ENCODE measurements at places on chromosomes 7 and 10.

GRCh38 chr7:3236268-3236667 is 64.8 kb upstream of the SDK1 start:
- H3K4me3 ChIP-seq = no peak overlapping the region
- H3K27ac ChIP-seq = no peak overlapping the region
- DNase-seq = no peak
- H3K4me1 ChIP-seq = no peaks in the 10 kb centered on the region
- H3K36me3 ChIP-seq = no peaks in the 10 kb centered on the region

GRCh38 chr10:30185916-30186315 is 126.5 kb upstream of the JCAD start:
- H3K4me3 ChIP-seq = no peak overlapping the region
- no peaks in the 10 kb centered on the region for H3K36me3 ChIP-seq
- DNase-seq = no peak
- no peaks in the 10 kb centered on the region for H3K27me3 ChIP-seq

GRCh38 chr7:93004906-93005305 is 112.9 kb downstream of the SAMD9 start:
- no peak overlapping the region for H3K4me3 ChIP-seq
- no peaks in the 10 kb centered on the region for H3K27me3 ChIP-seq
- no peak overlapping the region for H3K27ac ChIP-seq

- no peaks in the 10 kb centered on the region for H3K36me3 ChIP-seq
- no peak overlapping the region for H3K27ac ChIP-seq
- H3K4me1 ChIP-seq = no peaks in the 10 kb centered on the region
- no peak for DNase-seq
Measured at GRCh38 chr10:31528831-31529230, 209.8 kb downstream of the ZEB1 start.

DNA sequence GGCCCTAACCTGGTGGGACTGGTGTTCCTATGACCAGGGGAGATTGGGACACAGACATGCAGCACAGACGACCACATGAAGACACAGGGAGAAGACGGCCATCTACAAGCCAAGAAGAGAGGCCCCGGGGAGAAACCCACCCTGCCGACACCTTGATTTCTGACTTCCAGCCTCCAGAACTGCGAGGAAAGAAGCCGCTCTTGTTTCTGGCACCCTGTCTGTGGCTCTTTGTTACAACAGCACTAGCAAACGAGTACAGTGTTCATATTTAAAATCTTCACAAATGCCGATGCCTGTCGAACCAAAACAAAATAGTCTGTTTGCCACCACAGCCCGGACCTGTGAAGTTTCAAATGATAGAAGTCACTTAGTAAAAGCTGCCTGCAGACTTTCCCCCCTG is 132.3 kb downstream of the ACTR3B start:
- H3K4me1 ChIP-seq = no peaks in the 10 kb centered on the region
- no peaks in the 10 kb centered on the region for H3K36me3 ChIP-seq
- H3K27me3 ChIP-seq = no peaks in the 10 kb centered on the region
- no peak overlapping the region for H3K4me3 ChIP-seq
- H3K27ac ChIP-seq = no peak overlapping the region
- no peak for DNase-seq

DNA sequence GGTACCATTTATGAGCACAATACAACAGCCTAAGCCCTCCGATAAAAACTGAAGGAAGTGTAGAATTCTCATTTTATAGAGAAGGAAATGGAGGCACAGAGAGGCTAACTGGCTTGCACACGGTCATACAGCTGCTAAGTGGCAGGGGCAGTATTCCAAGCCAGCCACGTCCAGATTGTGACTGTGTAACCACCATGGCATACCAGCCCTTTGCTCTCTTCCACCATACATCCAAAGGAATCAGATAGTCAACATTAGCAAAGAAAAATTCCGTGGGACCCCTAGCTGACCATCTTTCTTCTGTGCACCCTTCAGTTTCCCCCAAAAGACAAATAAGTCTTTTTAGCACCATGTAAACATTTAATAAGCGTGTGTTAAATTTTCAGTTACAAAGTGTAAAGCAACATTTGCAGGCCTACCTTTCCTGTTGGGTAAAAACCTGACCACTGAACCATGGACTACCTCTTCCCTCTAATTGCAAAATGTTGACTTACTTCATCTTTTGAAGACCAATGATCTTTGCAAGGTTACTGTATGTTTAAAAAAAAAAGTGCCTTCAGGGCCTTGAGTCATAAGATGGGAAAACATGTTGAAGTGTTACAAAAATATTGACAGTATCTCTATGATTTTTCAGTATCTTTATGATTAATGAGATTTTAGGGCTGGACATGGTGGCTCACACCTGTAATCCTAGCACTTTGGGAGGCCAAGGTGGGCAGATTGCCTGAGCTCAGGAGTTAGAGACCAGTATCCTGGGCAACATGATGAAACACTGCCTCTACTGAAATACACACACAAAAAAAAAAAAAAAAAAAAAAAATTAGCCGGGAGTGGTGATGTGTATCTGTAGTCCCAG is 24.3 kb upstream of the PDZD8 start:
- DNase-seq = no peak
- H3K36me3 ChIP-seq = no peaks in the 10 kb centered on the region
- H3K4me1 ChIP-seq = no peaks in the 10 kb centered on the region
- H3K4me3 ChIP-seq = no peak overlapping the region
- H3K27me3 ChIP-seq = no peaks in the 10 kb centered on the region
- no peak overlapping the region for H3K27ac ChIP-seq

GRCh38 chr7:36809510-36809909 is 85.2 kb upstream of the AOAH start:
- H3K4me1 ChIP-seq = peaks cover 4% of the 10 kb centered on the region
- no peak for DNase-seq
- no peak overlapping the region for H3K27ac ChIP-seq
- no peak overlapping the region for H3K4me3 ChIP-seq

- DNase-seq = no peak
- no peaks in the 10 kb centered on the region for H3K27me3 ChIP-seq
- peaks cover 18% of the 10 kb centered on the region for H3K4me1 ChIP-seq
- no peaks in the 10 kb centered on the region for H3K36me3 ChIP-seq
- H3K4me3 ChIP-seq = no peak overlapping the region
- H3K27ac ChIP-seq = no peak overlapping the region
Measured at GRCh38 chr10:103125323-103126267, 67.5 kb downstream of the NT5C2 start.

- H3K27me3 ChIP-seq = peaks cover 38% of the 10 kb centered on the region
- H3K27ac ChIP-seq = no peak overlapping the region
- no peaks in the 10 kb centered on the region for H3K4me1 ChIP-seq
- no peaks in the 10 kb centered on the region for H3K36me3 ChIP-seq
- DNase-seq = no peak
Measured at GRCh38 chr7:150738591-150739001, 1.4 kb downstream of the GIMAP5 start.

- no peaks in the 10 kb centered on the region for H3K27me3 ChIP-seq
- H3K36me3 ChIP-seq = no peaks in the 10 kb centered on the region
- H3K4me3 ChIP-seq = peak overlapping the region; percentile 72
- peaks cover 27% of the 10 kb centered on the region for H3K4me1 ChIP-seq
- DNase-seq = peak; percentile 33
- H3K27ac ChIP-seq = peak overlapping the region; percentile 87
Measured at GRCh38 chr7:80918399-80918798, 452 bp downstream of the SEMA3C start.

DNA sequence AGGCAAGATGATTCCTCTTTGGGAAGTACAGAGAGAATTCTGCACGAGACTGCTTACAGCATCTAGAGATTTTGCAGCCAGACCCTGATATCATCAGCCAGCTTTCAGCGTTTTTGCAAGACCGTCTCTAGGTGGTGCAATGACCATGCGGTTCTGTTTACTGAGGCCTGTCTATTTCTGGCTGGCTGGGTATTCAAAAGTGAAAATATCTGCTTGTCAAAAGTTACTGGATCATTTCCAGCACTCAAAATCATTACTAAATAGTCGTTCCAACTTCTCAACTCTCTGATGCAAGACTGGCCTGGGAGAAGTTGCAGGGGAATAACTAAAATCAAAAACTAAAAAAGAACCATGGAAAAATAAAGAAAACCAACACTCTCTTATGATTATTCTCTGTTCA is 240.1 kb downstream of the ELMO1 start:
- peaks cover 30% of the 10 kb centered on the region for H3K4me1 ChIP-seq
- DNase-seq = peak; percentile 84
- no peaks in the 10 kb centered on the region for H3K27me3 ChIP-seq
- H3K27ac ChIP-seq = peak overlapping the region; percentile 67

GRCh38 chr7:832167-832967 is at the start of gene SUN1:
Gene SUN1, plus strand, starts transcription at chr7:832476. Its CDS starts 49 bp downstream, at chr7:832525.
- H3K27ac ChIP-seq = peak within 1 kb of the TSS; percentile 95
- H3K36me3 ChIP-seq = no peaks in the 10 kb centered on the region
- no peak within 1 kb of the TSS for H3K4me3 ChIP-seq
- H3K4me1 ChIP-seq = peaks cover 23% of the 10 kb centered on the region

GRCh38 chr10:84352251-84352842 is 24.0 kb downstream of the CCSER2 start:
- peak; percentile 57 for DNase-seq
- no peaks in the 10 kb centered on the region for H3K27me3 ChIP-seq
- H3K36me3 ChIP-seq = no peaks in the 10 kb centered on the region
- no peak overlapping the region for H3K4me3 ChIP-seq

- H3K36me3 ChIP-seq = no peaks in the 10 kb centered on the region
- no peak overlapping the region for H3K27ac ChIP-seq
- no peak overlapping the region for H3K4me3 ChIP-seq
- H3K4me1 ChIP-seq = no peaks in the 10 kb centered on the region
- DNase-seq = no peak
Measured at GRCh38 chr7:98877146-98877545, 1.2 kb upstream of the TRRAP start.

- no peaks in the 10 kb centered on the region for H3K36me3 ChIP-seq
- no peak for DNase-seq
- H3K27me3 ChIP-seq = no peaks in the 10 kb centered on the region
- H3K27ac ChIP-seq = no peak overlapping the region
- H3K4me1 ChIP-seq = no peaks in the 10 kb centered on the region
Measured at GRCh38 chr10:119505131-119505551, 37.4 kb downstream of the RGS10 start.

DNA sequence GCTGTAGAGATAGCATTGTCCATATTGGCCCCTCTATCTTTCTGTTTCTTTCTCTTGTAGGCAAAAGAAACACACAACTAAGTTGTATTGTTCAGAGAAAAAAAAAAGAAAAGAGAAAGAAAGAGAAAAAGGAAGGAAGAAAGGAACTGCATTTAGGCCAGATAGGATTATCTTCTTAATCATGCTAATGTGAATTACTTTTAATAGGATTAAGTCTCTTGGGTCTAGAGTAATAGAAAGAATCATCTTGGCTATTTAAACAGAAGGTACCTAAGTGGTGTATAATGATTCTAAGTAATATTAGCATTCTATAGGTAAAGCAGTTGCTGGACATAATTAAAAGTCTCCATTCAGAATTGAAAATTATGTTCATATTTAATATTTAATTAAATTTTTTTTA is 42.2 kb downstream of the GPR85 start:
- no peak overlapping the region for H3K27ac ChIP-seq
- H3K36me3 ChIP-seq = no peaks in the 10 kb centered on the region
- no peak for DNase-seq
- H3K4me1 ChIP-seq = no peaks in the 10 kb centered on the region
- no peaks in the 10 kb centered on the region for H3K27me3 ChIP-seq
- H3K4me3 ChIP-seq = no peak overlapping the region
